ENCODE measurements at places on chromosomes 13 and 19.

DNA sequence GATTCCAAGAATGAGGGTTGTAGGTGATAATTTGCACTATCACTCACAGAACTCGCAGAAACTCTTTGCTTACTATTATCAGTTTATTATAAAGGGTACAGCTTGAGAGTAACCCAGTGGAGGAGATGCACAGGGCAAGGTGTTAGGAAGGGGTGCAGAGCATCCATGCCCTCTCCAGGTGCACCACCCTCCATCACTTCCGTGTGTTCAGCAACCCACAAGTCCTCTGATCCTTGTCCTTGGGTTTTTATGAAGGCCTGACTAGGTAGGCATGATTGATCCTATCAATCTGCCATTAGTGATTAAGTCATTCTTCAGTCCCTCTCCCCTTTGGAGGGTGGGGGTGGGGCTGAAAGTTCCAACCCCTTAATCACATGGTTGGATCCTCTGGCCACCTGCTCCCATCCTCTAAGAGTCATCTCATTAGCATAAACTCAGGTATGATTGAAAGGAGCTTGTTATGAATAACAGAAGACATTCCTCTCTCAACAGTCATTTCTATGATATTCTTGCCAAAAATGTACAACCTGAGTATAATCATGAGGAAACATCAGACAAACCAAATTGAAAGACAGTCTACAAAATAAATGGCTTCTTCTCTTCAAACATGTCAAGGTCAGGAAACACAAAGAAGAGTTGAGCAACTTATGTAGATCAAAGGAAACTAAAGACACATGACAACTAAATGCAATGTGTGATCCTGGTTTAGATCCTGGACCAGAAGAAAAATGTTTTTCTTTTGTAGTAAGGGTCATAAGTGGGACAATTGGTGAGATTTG lies 225.4 kb downstream of the PCCA start:
- no peak for DNase-seq

DNA sequence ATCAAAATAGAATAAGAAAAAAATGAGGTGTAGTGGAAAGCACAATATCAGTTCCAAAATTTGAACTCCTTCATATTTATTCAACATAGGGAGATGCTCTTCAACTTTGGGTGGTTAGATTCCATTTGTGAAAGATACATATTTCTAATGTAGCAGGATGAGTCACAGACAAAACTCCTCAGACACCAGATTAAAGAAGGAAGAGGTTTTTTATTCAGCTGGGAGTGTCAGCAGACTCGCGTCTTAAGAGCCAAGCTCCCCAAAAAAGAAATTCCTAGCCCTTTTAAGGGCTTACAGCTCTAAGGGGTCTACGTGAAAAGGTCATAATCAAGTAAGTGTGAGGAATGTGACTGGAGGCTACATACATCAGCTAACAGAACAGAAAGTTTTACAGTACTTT lies 6.8 kb upstream of the ZNF765 start:
- no peak for DNase-seq

DNA sequence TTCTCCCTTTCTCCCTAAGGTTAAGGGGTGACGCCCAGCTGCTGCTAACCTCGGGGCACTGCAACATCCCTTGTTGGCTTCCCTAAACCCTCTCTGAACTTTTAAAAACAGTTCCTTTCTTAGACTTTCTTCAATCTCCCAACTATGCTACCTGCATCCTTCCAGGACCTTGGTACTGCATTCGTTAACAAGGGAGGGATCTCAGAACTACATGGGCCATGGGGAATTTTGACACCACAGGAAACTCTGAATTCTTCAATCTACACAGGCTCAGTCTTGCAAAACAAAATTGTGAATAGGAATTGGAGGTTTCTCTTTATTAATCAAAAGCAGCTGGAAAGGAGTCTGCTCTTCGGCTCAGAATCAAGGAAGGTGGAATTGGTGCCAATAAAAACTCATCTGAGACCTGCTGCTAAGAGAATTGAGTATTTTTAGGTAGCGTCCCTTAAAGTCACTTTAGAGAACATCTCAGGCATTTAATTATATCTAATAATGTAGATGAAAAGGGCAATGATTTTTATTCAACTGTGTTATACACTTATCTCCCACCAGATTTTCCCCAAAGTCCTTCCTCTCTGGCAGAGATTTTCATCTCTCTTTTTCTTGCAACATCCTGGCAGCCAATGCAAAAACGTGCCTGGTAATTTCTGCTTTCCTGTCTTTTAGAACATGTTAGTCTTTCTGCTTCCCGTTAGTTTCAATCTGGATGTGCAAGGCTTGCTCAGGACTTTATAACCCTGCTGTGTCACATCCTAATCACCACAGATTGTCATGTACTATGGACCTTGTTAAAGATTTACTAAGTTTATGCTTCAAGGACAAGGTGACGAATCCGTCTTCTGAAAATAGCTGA lies 69.1 kb upstream of the SLC15A1 start:
- peak; percentile 79 for DNase-seq

- no peak for DNase-seq
Observed at GRCh38 chr19:30293051-30293785, 79.0 kb upstream of the ZNF536 start.

DNA sequence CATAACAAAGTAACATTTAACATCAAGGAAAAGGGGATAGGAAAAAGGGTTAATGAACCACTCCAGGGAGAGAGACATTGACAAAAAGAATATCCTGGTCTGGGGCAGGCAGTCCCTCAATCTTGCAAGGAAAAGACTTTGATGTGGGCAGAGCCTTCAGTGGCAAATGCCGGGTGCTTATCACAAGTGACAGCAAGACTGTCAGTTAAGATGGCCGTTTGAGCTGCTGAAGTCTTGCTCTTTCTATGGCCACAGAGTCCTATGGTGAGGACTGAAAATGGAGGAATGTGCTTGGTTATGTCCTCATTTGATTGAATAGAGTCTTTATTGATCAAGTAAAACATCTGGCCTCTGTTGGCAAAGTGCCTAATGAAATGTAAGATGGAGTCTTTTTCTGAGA lies 112.1 kb downstream of the B3GLCT start:
- DNase-seq: no peak

DNA sequence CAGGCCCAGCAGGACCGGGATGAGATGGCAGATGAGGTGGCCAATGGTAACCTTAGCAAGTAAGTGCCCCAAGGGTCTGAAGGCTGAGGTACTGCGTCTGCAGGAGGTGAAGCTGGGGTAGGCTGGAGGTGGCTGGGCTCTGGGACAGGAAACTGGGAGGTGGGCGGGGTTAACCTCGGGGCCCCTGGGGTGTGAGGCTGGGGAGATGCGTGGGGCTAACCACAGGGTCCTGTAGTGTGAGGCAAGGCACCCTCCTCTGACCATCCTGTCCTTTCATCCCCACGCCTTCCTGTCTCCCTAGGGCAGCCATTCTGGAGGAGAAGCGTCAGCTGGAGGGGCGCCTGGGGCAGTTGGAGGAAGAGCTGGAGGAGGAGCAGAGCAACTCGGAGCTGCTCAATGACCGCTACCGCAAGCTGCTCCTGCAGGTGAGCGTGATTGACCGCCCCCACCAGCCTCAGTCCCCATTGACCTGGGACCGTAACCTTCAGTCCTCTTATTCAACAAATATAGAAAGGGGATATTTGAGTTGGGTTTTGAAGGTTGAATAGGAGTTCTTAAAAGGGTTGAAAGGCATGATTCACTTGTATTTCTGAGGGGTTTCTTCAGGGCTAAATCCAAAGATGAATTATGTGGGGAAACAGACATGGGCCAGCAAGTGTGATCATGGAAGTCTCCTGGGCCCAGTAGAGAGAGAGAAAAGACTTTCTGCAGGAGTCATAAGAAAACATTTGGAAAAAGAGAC lies 35.7 kb downstream of the KCNC3 start:
- DNase-seq: no peak

- no peak for DNase-seq
Observed at GRCh38 chr19:56111601-56112312, 9.3 kb downstream of the ZNF787 start.

- no peak for DNase-seq
Observed at GRCh38 chr19:38739440-38740256, 4.6 kb downstream of the CAPN12 start.

DNA sequence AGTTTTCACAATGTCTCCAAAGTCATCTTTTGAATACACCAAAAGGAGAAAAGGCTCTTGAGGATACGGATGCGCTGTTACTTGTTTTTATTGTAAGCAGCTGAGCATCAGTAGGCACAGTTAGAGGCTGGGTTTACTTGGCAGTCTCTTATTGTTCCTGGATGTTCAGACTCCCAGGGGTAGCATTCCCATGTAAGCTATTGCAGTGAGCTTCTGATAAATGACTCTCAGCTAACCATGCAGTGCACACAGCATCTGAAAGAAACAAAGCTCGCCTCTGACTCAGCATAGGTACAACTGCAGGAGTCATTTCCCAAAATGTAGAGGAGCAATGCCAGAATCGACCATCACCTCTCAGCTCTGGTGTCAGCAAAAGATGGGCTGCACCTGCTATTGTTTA lies 84.8 kb downstream of the DCT start:
- no peak for DNase-seq

DNA sequence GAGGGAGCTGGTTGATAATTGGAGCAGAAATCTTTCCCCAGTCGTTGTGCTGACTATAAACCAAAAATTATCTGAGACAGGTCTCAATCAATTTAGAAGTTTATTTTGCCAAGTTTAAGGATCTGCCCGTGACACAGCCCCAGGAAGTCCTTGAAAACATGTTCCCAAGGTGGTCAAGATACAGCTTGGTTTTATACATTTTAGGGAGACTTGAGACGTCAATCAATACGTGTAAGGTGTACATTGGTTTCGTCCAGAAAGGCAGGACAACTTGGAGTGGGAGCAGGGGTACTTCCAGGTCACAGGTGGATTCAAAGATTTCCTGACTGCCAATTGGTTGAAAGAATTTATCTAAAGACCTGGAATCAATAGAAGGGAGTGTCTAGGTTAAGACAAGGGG lies 17.6 kb downstream of the CFAP97D2 start:
- DNase-seq: no peak

- DNase-seq: no peak
Observed at GRCh38 chr19:34618410-34618809, 58.5 kb downstream of the SCGB2B2 start.

DNA sequence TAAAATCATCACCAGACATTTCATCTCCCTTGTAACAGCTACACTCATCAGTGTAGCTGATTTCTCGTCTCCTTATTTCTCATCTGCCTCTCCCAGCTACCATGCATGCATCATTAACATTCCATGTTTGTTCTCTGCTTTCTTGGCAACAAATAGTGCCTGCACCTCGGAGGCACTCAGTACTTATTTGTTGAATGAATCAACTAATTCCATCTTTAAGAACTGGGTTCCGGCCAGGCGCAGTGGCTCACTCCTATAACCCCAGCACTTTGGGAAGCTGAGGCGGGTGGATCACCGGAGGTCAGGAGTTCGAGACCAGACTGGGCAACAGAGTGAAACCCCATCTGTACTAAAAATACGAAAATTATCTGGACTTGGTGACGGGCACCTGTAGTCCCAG lies 63.9 kb upstream of the GTF3A start:
- DNase-seq: no peak

DNA sequence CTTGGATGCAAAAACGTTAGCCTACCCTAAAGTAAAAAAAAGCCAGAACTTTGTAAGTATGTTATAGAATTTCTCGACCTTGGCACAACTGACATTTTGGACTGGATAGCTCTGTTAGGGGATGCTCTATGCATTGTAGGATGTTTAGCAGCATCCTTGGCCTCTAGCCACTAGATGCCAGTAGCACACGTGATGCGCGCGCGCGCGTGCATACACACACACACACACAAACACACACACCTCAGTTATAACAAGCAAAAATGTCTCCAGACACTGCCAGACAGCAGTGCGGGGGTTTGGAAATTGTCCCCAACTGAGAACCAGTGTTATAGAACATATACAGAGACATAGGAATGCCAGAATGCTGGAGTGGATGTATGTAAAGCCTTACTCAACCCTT lies 17.2 kb downstream of the ZNF226 start:
- DNase-seq: no peak

- no peak for DNase-seq
Observed at GRCh38 chr19:47798904-47799266, 5.5 kb downstream of the TPRX1 start.

- DNase-seq: no peak
Observed at GRCh38 chr13:27034678-27035111, 136.9 kb downstream of the USP12 start.

GRCh38 chr13:80074143-80074752 lies 266.7 kb downstream of the SPRY2 start:
- no peak for DNase-seq

- DNase-seq: no peak
Observed at GRCh38 chr19:41793414-41793727, 3.0 kb upstream of the CEACAM3 start.

DNA sequence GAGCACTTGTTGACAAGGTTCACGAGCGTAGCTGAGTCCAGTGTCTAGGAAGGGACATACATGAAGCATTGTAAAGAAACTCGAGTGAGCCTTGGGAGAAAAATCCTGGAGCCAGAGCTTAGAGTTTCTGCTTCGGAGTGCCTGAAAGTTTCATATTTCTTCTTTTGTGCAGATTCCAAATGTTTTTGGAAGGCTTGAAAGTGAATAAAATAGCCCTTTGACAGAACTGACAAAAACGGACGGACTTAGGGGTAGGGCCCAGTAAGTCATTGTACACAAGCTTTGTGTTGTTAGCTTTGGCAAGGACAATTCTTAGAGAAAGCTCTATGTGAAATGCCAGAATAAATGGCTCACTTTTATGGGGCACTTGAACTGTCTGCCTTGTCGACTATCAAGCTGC lies 2.8 kb downstream of the RNF113B start:
- no peak for DNase-seq

DNA sequence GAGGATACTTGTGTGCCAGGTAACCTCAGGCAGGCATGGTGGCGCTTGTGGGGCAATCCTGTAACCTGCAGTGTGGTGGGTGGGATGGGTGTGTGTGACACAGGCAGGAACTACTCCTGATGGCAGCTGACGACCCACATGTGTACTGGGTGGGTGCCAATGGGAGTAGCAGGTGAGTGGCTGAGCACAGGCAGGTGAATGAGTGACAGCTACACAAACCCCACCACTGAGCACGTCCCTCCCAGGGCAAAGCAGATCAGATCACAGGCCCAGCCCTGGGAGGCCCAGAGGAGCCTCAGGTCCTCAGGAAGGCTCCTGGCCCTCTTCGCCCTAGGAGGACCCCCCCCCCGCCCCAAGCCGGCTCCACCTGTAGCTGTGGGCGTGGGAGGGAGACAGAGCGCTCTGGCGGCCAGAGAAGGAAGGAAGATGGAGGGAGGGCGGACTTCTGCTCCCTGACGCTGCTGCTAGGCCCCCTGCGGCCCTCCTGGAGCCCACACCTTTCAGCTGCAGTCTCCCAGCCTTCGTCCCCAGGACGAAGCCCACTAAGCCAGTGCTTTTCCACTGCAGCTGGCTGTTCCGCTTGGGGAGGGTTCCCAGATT lies 1.3 kb upstream of the ZNF181 start:
- no peak for DNase-seq

DNA sequence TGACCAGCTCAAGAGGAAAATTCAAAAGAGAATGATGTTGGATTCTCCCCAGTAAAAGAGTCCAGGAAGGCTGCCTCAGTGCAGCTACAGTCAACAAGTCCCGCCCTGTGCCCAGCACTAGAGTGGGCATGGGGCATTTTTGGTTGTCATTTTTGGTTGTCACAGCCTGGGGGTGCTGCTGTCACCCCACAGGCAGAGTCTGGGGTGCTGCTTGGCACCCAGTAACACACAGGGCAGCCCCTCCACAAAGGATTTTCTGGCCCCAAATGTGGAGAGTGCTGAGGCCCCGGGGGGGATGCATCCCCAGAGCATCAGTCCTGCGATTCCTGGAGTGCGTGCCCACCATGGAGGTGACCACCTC lies 28.2 kb upstream of the TMEM255B start:
- no peak for DNase-seq
